Activated T-helper 1 cell treated with anti-CD3 and anti-CD28 coated beads, Interleukin-2, amount 50 U/mL, for 16 hours (primary cell): ENCODE measurements at places on chromosomes 7 and 10.
A peak's percentile ranks its signal among the peaks of the same experiment; 100 is the strongest.

DNA sequence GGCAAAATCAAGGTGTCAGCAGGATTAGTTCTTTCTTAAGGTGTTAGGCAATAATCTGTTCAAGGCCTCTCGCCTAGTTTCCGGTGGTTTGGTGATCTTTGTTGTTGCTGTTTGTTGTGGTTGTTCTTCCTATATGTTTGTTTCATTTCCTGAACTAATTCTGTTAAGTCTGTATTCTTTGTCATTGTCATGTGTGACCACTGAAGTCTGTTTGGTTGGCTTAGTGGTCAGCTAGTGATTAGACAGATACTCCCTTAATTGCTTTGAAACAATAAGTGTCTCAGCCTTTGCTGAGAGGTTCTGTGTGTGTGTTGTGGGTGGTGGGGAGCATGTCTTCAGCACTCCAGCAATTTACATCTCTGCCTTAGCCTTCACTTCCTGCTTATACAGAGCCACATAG is 46.0 kb downstream of the ABCC2 start:
- DNase-seq, result no peak

DNA sequence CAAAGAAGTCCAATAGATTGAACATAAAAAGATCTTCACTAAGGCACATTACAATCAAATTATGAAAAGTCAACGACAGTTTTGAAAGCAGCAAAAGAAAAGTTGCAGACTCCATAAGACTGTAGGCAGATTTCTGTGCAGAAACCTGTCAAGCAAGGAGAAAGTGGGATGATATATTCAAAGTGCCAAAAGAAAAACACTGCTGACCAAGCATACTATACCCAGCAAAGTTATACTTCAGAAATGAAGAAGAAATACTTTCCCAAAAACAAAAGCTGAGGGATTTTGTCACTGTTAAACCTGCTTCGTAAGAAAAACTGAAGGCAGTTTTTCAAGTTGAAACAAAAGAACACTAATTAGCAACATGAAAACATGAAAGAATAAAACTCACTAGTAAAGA is 145.5 kb downstream of the ZEB1 start:
- DNase-seq, result no peak

DNA sequence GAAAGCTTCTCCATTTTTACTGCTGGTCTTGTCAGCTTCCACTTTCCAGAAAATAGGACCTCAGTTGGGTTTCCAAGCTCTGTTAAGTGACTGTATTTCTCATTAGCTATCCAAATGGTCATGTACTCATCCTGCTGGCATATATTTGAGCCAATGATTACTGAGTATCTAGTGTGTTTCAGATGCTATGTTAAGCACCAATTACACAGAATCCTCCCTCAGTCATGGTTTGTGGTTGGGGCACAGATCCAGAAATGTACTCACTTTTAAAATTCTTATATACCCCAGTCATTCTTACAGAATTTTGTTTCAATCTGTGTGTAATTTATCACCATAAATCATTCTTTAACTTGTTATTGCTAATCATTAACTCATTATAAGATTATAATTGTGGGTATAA is 362.3 kb upstream of the MTPN start:
- DNase-seq, result no peak

DNA sequence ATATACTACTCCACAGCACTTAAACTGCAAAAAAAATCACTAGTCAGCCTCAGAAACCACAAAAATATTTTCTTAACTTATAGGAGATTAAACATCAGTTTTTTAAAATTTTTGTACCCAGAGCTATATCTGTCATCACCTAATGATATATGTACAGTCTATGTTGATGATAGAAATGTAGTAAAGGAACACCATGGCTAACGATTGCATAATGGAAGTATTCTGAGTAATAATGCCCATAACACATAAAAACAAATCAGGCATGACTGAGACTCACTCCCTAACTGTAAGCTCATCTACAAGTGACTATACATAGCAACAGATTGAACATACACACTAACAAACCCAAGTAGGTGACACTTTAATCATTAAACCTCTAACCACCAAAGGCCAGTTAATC is 51.3 kb downstream of the TSPAN12 start:
- no peak for DNase-seq

DNA sequence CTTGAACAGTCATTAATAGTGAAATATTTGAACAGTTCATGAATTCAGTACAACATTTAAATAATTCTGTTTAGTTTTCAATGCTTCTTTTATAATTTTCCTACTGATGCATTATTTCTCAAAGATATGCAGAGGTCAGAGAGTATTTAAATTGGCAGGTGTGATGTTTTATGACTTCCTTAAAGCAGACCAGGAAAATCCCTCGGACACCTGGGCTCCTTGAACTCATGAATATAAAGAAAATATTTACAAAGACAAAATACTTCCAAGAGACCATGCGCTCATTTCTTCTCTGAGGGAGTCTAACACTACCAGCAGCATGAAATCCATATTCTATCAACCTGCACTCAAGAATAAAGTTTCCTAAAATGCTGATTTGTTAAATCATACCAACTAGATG is 127.6 kb downstream of the IPMK start:
- DNase-seq, result no peak

GRCh38 chr10:101450277-101451080 is 96.5 kb downstream of the BTRC start:
- no peak for DNase-seq

- no peak for DNase-seq
Observed at GRCh38 chr10:72261784-72262404, 11.8 kb upstream of the DDIT4 start.

DNA sequence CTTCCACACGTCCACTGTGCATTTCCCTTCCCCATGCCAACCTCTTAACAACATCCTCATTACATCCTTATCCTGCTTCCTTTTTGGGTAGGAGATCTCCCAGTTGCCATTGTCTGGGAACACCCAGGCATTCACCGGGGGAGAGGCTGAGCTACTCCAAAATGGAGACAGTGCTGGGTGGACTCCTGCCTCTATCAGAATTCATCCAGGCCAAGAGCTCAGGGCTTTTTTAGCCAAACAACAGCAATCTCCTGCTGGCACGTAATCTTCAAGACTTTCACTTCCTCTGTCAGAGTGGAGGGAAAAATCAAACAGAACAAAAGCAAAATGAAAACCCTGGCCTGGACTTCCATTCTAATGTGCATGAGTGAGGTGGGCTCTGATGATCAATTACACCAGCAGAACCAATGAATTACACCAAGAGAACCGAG is 245.0 kb downstream of the PRPF18 start:
- DNase-seq, result no peak

GRCh38 chr7:48628793-48629349 is 295.5 kb upstream of the CDC14C start:
- DNase-seq, result no peak

GRCh38 chr10:33412241-33412640 is 77.8 kb upstream of the NRP1 start:
- no peak for DNase-seq

- peak; percentile 29 for DNase-seq
Observed at GRCh38 chr7:129635300-129636029, 23.9 kb downstream of the NRF1 start.

- DNase-seq, result no peak
Observed at GRCh38 chr7:44911911-44912310, 26.6 kb upstream of the PURB start.

DNA sequence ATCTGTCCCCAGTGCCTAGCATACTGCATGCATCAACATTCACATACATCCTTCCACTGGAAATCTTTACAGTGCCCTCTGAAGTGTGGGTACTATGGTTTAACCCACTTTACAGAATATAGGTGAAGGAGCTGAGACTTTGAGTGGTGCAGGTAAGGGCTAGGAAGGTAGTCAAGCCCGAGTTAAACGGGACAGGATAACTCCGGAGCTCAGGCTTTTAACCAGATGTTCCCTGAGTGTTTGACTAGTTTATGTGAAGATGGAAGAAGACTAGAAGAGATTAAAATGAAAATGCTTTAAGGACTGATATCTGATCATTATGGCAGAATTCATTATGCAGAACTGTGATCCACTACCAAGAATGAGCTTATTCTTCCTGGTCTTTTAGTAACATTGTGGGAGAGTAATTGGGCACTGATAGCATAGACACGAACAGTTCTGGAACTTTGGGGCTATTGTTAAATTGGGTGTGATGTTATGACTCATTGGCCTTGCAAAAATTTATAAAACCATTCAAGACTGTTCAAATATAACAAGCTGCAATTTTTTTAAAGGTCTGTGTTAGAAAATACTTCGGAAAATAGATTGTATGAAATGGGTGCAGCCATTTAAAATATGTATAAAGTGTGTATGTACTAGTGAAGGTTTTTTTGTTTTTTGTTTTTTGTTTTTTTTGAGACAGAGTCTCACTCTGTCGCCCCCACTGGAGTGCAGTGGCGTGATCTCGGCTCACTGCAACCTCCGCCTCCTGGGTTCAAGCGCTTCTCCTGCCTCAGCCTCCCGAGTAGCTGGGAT is 4.4 kb downstream of the CUL1 start:
- DNase-seq, result no peak

DNA sequence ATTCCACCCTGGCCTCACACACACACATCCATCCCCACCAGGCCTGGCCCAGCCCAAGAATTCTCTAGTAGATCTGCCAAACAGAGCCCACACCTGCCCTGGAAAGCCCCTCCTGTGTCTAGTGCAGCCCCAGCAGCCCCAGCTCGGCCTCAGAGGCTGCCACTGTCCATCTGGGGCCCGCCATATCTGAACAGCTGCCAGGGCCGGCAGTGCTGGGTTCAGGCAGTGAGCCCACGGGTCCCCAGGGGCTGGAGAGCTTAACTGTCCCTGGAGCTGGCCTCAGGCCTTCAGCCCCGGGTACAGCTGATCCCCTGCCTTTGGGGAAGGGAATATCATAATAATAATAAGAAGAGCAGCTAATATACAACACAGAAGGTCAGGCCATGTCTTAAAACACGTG is 574 bp downstream of the MYL10 start:
- DNase-seq, result no peak

- DNase-seq, result no peak
Observed at GRCh38 chr7:113004726-113005454, 81.7 kb downstream of the GPR85 start.

DNA sequence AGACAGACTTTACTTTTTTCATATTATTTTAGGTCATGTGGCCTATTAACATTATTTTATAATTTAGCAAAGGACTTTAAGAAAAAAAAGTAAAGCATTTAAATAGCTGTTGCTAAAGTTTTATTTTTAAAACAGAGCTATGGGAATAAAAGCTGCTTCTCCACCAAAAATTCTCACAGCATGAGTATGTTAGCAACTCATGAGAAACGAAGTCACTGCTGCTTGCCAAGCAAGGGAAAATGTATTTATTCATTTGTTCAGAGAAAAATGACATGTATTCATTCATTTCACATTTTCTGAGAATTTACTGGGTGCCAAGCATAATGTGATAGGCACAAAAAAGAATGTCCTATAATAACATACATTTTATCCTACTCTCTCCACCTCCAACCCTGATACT is 5.1 kb downstream of the LRRC72 start:
- DNase-seq, result no peak

DNA sequence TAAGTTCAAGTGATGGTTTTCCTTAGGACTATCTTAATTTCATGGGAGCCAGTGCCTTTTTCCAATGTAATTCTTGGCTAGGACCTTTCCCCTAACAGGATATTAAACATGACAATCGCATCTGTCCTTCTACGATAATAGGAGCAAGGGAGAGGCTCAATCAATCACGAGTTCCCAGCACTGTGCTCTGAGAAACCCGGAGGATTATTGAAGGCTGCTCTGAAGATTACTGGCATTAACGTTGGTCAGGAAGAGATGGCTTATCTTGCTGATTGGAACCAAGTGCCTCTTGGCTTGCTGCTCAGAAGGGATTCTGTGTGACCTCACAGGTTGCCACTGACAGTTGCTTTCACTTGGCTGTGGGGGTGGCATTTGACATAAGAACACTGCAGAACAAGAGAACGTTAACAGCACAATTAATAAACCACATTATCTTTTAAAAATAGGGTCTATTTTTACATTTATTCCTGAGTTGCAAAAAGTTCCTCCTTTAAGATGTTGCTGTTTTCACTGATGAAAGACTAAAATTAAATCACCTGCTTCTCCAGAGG is 252.1 kb upstream of the TAC1 start:
- DNase-seq, result no peak

DNA sequence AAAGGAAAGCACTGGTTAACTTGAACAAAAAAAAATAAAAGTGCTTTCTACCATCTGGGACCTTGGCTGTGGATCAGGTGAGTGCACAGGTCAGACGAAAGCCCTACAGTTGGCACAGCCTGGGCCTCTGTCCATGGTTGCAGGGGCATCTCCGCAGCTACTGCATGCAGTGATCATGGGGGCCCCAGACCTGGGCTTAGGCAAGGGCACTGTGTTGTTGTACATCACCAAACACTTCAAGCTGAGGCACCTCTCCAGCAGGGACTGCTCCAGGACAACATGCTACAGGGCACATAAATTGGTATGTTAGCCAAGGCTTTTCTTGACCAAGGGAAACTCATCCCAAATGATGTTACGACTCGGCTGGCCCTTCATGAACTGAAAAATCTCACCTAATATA is 23.5 kb downstream of the KLHL7 start:
- no peak for DNase-seq

DNA sequence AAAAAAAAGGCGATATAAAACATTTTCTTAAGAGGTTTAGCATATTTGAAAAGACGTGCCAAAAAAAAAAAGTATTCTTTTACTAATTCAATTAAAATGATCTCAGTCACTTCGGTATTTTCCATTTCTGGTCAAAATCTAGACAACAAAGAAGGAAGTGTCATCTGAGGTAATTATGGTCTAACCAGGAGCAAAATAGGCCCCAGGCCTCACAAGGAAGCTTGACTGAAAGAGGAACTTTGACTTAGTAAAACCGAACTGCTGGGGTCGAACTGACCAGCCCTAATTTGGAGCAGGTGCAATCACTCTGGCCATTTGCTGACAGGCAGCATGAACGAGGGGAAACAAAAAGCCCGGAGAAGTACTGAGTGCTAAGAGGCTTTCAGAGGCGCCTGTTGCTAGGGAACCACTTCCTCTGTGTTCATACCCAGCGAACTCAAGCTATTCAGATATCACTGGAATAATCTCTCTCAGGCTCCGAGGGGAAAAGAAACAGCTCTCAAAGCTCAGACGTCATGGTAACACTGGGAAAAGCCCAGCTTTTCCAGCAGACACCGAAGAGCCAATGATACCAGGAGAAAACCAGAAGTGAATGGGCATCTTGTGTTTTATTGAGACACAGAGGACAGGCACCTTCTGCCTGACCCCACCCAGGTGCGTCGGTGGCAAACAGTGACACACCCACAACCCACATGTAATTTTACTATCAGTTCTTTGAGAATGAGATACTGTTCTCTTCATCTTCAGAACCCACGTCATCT is 126.5 kb downstream of the FAM107B start:
- DNase-seq, result peak; percentile 50

GRCh38 chr7:18508443-18509427 is 13.2 kb downstream of the HDAC9 start:
- DNase-seq, result no peak

- no peak for DNase-seq
Observed at GRCh38 chr7:23353172-23353571, 54.0 kb downstream of the MALSU1 start.

DNA sequence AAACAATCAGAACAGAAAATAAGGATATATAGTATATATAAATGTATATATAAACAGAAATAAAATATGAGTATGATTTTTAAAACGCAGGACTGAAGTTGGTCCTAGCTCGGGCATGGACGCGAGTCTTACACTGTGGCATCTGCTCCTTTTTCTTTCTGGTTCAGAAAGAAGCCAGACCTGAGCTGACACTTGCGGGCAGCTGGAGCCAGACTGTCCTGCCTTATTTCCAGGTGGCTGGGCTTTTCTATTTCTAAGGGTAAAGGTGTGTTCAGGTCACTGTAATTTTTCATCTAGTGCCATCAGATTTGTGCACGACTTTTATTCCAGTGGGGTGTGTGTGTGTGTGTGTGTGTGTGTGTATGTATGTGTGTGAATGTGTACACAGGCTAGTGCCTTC is 166.4 kb downstream of the GALNT17 start:
- no peak for DNase-seq
